ENCODE measurements at places on chromosomes 13 and 19. TPM values are rescaled to one million over a fixed set of nuclear protein-coding genes. Genes with fewer than 3 reads are reported as not detected.

DNA sequence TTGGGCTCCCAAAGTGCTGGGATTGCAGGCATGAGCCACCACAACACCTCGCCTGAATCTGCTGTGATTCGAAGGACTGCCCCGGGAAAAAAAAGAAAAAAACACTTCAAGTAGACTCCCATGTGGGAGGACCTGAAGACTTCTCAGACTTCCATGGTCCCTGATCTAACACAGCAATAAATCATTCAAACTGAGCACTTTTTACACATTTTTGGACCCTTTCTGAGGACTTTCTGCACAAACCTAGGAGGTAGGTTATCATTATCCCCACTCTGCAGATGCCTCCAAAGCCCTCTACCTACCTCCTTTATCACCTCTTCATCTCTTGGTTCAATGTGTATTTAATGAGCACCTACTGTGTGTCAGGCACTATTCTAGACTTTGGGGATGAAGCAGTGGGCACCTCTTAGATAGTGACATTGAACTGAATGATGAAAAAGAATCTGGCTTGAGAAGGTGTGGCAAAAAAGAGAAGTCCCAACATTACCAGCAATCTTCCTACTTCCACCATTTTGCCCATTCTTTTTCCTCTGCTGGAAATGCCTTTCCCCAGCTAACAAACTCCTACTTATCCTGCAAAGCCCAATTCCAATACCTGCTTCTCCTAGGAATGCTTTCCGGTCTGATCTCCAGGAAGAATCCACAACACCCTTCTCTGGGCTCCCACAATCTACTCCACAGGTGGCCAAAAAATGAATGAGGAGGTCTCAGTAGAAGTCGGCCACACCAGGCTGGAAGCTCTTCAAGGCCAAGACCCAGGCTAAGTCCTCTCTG is 1.6 kb upstream of the CLPP start:
- DNase-seq: no peak

The PEX11G gene
- total RNA-seq: 2.5 TPM

DNA sequence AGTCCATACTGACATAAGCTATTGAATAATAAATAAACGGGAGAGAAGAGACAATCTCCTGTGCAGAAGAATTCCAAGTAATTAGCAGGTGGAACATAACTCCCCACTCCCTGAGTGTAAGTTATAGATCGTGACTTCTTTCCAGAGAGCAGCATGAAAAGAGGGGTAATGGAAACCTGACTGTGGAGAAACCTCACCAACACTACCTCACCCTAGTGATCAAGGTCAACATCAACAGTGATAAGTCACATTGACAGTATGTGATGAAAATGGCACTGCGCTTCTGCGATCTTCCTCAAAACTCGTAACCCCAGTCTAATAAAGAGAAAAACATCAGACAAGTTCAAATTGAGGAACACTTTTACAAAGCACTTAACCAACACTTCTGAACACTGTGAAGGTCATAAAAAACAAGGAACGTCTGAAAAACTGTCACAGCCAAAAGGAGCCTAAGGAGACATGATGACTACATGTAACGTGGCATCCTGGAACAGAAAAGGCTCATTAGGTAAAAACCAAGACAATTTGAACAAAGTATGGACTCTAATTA is 19.8 kb downstream of the CAB39L start:
- no peak for DNase-seq

DNA sequence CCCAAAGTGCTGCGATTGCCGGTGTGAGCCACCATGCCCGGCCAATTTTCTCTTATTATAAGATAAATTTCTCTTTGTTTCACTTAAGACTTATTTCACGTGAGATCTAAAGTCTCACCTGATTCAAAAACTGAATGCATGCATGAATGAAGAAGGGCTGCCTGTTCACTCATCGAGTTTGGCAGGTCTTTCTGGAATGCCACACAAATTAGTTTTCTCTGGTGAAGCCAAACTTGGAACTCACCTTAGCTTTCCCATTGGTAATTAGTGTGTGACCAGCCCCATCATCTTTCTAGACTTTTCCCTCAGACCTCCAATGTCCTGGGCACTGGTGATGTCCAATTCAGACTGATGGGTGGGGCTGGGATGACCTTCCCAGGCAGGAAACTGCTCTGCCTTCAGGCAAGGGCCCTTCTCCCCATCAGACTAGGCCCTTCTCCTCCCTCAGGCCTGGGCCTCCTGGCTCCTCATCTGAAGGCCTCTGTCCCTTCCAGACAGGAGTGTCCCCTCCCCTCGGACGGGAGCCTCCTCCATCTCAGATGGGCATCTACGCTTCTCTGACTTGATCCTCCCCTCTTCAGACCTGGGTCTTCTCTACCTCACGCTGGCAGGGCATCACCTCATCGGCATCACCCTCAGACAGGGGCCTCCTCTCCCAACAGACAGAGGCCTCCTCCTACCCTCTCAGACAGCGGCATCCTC is 14.4 kb downstream of the C3 start:
- DNase-seq: no peak

- DNase-seq: no peak
Measured at GRCh38 chr19:32453736-32454135, 48.2 kb downstream of the DPY19L3 start.

- no peak for DNase-seq
Measured at GRCh38 chr13:93420887-93421286, 194.3 kb downstream of the GPC6 start.

DNA sequence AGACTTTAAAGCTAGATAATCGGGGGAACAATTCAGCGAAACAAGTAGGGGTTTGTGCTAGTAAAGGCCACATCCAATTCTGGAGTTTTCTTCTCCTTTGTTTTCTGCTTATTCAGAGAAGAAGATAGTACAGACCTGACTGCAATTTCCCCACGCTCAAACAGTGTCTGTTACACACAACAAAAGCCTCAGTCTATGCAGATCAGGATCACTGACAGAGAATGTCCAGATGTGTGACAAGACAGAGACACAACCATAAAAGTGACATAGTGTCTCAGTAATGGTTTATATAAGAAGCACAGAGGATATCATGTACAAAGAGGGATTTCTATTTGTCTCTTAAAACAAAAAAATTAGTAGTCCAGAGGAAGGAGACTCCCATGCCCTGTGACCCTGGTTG is 70.7 kb upstream of the GTF3A start:
- no peak for DNase-seq

GRCh38 chr13:71576571-71576970 is 290.4 kb downstream of the DACH1 start:
- DNase-seq: no peak

GRCh38 chr19:48633148-48634035 is 3.8 kb downstream of the DBP start:
- no peak for DNase-seq

Measured in activated T-helper 2 cell treated with anti-CD3 and anti-CD28 coated beads, Interferon-gamma antibody, Interleukin-2, Interleukin-4, amounts not matched to agents 10 μg/mL and 5 μg/mL and 100 μg/mL, durations not matched to agents 14 hours and 24 hours and 36 hours (primary cell).